ENCODE measurements at places on chromosomes 11 and 22.

DNA sequence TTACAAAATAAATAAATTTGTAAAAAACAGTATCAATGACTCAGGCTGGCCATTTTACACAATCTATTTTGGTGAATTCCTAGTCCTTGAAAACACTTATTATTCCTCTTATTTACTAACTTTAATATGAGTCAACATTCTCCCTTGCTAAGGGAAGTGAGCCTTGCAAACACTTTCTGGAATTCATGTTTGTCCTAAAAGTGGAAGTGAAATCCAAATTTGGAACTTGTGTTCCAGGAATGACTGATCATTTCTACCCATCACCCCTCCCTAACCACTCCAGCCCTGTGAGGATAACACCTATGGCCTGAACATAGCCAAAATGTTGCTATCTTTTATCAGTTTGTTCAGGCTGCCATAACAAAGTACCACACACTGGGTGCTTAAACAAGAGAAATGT, 83.1 kb downstream of the OR5AK2 start:
- no peak for DNase-seq

DNA sequence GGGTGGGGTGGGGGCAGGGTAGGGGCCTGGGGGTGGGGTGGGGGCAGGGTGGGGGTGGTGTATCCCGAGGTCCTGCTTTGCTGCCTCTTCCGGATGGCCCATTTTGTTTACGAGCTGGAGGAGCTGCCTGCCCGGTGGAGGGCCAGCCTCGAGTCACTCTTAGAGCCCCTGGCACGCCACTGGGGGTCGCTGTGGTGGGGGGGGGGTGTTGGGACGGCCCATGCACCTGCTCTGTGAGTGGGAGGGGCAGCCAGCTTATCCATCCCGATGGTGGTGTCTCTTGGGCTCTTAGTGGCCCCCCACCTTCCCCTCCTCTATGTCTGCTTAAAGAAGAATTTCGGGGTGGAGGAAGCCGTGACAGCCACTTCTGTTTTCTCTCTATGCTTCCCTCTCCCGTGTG, 24.6 kb downstream of the MRGPRD start:
- DNase-seq: no peak

DNA sequence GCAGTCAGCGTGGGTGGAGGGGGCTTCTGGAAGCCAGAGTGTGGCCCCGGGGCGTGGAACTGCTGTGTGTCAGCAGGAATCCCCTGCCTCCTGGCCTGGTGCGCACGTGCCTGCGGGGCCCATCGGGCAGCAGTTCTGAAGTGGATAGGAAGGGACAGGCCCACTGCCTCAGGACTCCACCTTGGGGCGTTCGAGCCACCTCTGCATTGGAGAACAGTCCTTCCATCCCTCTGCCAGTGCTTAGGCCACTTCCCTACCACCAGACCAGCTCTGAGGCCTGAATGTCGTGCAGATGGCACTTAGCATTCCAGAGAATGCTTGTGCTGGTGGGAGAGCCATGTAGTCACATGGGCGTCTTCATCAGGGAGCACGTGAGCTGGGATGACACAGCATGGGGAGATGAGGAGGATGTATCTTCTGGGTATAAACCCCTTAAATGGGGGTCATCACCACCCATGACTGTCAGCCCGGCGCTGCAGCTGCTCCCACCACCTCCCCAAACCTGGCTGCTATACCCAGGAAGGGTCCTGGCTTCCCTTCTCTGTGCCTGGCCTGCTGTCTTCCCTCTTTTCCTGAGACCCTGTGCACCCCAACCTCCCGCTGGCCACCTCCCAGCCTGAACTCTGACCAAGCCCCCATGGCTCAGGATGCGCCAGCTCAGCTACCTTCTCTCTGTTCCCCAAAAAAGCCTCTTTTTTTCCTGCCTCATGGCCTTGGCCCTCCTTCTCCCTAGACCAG, 9.7 kb downstream of the INCENP start:
- no peak for DNase-seq

DNA sequence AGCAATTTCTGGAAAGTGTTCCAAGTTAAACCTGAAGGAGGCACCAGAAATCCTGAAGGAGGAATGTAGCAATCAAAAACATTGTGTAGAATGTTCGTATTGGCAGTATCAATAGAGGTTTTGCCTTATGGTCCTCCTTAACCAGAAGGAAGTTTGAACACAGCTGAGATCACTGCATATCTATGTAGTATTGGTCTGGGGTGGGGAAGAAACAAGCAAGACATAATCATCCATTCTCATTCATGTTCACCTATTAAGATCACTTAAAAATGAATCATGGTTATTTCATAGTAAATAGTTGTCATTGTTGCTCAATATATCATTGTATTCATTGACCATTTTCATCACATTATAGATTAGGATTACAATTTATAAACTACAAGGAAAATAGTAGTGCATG, 160.5 kb downstream of the DDX10 start:
- DNase-seq: no peak

DNA sequence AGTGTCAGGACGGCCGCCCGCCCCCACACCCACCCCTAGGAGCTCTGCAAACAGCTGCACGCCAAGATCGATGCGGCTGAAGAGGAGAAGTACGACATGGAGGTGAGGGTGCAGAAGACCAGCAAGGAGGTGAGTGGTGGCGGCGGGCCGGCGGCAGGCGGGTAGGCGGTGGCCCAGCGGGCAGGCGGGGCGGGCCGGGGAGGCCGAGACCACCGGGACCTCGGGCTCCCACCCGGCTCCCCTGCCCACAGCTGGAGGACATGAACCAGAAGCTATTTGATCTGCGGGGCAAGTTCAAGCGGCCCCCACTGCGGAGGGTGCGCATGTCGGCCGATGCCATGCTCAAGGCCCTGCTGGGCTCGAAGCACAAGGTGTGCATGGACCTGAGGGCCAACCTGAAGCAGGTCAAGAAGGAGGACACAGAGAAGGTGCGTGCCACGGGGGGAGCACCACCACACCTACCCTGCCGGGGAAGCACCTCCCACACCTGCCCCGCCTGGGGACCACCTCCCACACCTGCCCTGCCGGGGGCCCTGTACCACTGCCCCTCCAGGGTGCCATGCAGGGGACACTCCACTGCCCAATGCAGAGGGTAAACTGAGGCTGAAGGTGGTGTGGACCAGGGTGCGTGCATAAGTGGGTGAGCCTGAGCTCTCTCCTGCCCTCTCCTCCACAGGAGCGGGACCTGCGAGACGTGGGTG, 2.1 kb downstream of the TNNI2 start:
- DNase-seq: peak; percentile 26

- DNase-seq: peak; percentile 56
These were observed 46.8 kb upstream of the KCNQ1OT1 start for GRCh38 chr11:2746401-2747247.

GRCh38 chr11:32931606-32932005, 39.0 kb downstream of the QSER1 start:
- no peak for DNase-seq

GRCh38 chr22:47219789-47220188, 457.3 kb downstream of the TBC1D22A start:
- DNase-seq: no peak

DNA sequence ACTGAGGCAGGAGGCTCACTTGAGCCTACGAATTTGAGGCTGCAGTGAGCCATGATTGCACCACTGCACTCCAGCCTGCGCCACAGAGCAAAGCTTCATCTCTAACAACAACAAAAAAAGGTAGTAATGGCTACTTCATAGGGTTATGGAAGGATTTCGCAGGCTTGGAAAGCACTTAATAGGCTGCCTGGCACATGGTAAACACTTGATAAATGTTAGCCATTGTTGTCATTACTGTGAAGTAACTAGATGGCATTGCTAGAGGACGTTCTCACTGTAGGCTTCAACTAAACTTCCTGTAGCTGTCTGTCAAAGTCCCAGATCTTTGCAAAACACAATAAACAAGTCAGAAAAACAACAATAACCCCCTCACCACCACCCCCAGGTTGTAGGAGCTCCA, 357.2 kb upstream of the NARS2 start:
- DNase-seq: no peak

DNA sequence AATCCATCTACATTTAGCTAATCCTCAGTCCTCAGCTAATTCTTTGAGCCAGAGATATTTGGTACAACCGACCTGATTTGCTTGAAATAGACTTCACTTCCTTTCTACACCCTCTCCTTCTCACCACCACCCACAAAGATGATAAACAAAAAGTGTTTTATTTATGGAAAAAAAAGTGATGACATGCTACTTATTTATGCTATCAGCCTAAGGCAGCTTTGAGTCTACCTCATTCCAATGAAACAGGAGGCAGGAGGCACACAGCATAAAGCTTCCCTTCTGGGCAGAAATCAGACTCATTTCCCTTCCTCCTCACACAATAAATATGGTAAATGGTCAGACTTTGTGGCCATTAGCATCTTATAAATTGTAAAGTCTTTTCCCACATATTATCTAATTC, 325.7 kb downstream of the SOX6 start:
- no peak for DNase-seq

DNA sequence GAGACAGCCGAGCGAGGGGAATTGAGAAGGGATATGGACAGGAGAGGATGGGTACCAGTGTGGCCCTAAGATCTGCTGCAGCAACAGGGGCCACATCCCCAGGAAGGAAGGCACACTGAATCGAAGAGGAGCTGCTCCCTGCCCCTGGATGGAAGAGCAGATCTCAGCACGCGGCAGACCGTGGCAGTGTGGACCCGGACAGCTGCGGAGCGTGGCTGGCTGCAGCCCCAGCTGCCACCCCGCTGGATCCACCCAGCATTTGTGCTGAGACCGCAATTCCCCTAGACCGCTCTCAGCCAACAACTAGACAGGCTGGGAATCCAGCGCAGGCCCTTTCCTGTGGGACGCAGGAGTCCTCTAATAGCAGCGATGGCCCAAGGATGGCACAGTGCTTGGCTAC, 94.7 kb downstream of the NECTIN1 start:
- no peak for DNase-seq

- no peak for DNase-seq
These were observed 49.0 kb upstream of the FGF3 start for GRCh38 chr11:69868006-69868810.

DNA sequence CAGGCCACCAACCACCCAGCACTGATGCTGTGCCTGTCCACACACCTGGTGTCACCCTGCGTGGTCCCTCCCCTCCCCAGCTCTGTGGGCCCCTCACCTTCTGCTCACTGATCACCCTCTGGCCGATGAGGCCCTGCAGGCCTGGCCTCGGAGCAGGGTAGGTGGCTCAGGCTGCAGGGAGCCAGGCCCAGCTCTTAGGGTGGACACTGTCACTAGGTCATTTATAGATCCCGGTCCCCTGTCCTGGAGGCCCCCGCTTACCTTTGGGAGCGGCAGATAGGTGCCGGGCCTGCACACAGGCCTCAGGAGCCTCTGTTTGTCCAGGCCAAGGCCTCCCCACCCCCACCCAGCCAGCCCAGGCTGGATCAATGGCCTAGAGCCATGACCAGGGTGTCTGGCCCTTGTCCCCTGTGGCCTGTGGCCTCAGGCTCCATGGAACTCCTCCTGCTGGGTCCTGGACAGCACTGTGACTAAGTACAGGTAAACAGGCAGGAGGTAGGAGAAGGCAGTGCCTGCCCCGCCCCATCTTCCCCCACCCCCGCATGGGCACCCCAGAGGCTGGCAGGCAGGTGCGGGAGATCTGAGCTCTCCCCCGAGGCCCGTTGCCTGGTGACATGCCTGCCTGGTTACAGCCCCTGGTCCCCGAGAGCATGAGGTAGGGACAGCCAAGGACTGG, at the start of gene TMPRSS6:
TSS of gene TMPRSS6 (minus strand) at position 472 of the 676 bp plus-strand sequence. CDS start 6,296 bp downstream, outside the sequence.
- DNase-seq: no peak

- no peak for DNase-seq
These were observed 309.1 kb downstream of the SWAP70 start for GRCh38 chr11:9972989-9973388.

GRCh38 chr22:35914665-35915476, 113.8 kb downstream of the RBFOX2 start:
- peak; percentile 23 for DNase-seq

- DNase-seq: no peak
These were observed 85.6 kb downstream of the TRIM29 start for GRCh38 chr11:120052196-120052775.

- DNase-seq: no peak
These were observed 97.9 kb upstream of the TENM4 start for GRCh38 chr11:79538775-79539174.

DNA sequence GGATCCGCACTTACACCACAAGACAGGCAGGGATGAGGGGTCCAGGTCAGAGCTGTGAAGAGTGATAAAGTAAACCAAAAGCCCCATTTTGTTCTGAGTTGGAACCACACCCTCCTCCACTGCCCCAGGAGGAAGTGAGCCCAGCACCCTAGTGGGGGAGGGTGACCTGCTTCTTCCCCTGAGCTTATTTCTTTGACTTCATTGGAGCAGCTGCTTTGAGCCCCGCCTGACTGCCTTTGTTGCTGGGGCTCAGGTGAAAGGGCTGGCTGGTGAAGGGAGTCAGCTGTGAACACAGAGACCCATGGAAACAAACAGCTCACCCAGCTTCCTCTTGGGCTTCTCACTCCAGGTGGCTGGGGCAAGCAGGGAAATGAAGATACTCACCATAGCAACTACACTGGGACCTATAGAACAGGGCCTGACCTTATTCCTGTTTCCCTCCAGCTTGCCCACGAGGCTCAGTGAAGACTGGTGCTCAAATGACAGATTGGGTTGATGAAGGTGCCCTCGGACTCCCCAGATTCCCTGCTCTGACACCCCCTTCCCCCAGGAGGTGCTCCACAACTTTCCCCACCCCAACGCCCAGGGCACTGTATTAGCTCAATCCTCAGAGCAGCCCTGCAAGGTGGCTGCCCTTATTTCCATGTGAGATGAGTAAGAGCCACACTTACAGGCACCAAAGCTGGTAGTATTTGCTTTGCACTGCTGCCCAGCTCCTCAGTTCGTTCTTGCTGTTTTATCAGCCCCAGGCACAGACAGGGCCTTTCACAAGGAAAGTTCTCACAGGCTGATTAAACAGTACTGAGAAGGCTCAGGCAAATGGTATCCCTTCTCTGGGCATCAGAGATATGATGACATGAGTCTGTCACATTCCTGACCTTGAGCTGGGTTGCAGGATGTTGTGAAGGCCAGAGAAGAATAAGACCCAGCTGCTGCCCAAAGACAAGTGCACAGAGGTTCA, 2.4 kb downstream of the UCP2 start:
- DNase-seq: peak; percentile 53

- no peak for DNase-seq
These were observed 72.5 kb downstream of the PACS1 start for GRCh38 chr11:66142370-66143263.

DNA sequence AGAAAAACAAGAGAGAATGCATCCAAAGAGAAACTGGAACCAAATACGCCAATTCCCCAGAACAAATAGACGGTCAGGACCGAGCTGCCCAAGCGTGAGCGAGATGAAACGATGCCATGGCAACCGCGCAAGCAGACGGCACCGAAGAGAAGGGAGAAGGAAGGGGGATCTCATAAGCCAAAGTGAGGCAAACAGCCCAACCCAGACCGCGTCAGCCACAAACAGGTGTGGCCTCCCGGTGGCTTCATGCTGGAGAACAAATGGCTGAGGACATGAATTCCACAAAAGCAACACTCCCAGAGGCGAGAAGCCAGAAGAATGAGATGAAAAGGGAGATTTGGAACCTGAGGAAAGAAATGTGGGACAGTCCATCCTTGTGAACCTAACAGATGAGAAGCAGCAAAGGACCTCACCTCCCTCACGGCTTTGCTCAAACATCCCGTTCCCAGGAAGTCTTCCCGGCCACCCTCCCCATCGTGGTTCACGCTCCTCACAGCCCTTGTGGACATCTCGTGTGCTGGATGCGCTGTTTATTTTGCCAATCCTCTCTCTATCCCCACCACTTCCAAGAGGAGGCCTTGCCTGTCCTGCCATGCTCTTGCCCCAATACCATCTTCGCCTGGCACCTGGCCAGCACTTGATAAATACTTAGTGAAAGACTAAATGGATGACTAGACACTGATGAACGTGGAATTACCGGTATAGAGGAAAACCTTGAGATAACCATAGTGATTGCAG, 89.1 kb upstream of the RTL6 start:
- peak; percentile 21 for DNase-seq

GRCh38 chr11:68214173-68215086, 1.3 kb upstream of the KMT5B start:
- DNase-seq: peak; percentile 55

Measured in left ventricle myocardium superior (tissue), 1 donor.